ENCODE measurements at places on chromosomes 16 and 17. TPM values are rescaled to one million over a fixed set of nuclear protein-coding genes. Genes with fewer than 3 reads are reported as not detected.

The SPATA22 gene
- polyA plus RNA-seq: not detected

GRCh38 chr17:29764217-29764616, 141.5 kb upstream of the CORO6 start:
- no peak for DNase-seq

GRCh38 chr16:30893417-30893743, 497 bp downstream of the BCL7C start:
- DNase-seq: peak; percentile 63

- no peak for DNase-seq
Observed at GRCh38 chr17:48244121-48244711, 136.7 kb downstream of the SNX11 start.

- DNase-seq: no peak
Observed at GRCh38 chr16:1014771-1015495, 33.4 kb downstream of the SOX8 start.

Data from SK-N-SH (cell line).